OCI-LY7 (cell line): ENCODE measurements at places on chromosomes 3 and 15. TPM values are rescaled to one million over a fixed set of nuclear protein-coding genes. Genes with fewer than 3 reads are reported as not detected.

- DNase-seq = peak; percentile 16
Observed at GRCh38 chr15:67945951-67946700, 106.3 kb upstream of the RNU6-1 start.

Gene LRTM1
- not detected in 2 replicates for total RNA-seq

DNA sequence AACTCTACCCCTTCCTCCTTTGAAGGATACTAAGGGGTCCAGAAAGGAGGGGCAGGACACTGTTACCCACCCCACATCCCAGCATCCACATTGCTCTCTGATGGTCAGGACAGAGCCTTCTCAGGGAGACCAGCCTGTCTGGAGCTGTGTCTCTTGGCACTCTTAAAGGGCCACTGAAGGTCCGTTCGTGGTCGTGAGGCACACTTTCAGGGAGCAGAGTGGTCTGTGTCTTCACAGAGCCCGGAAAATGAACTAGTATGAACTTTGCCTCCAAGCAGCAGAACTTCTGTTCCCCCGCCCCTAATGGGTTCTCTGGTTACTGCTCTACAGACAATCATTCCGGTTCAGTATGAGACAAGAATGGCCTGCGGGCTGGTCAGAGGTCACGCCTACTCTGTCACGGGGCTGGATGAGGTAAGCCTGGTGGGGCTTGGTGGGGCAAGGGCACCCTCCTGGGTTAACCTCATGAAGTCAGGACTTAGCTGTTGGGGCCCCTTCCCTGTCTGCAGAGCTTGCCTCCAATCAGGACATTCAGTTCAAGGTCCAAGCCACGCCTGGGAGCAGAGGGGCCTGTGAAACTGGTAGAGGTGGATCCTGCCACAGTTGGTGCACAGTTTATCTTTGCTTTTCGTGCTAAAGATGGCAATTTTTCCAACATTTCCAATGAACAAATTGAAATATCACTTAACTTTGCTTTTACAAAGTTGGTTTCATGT lies 33.2 kb downstream of the CAPN3 start:
- DNase-seq = no peak

DNA sequence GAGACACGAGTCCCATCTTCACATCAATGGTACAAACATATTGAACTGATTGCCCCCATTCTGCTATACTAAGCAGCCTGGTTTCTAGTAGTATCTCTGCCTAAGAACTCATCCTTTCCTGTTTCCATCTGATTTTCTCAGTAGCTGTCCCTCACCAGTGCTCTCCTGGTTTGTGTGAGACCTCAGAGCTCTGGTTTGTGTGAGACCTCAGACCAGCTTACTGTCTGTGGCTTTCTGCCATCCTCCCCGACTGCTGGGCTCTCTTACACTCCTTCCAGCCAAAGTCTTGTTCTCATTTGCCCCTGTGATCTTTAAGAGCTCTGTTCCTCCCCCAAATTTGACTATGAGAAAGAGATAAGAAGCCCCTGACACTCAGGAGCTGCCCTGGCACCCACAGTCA lies 41.1 kb upstream of the NEDD4 start:
- no peak for DNase-seq

Gene SH3BP5
- total RNA-seq = 24.8 and 31.3 TPM in 2 replicates

Gene SLC15A2
- total RNA-seq = 15.2 and 25.3 TPM in 2 replicates
